ENCODE measurements at places on chromosomes 13 and 19.
A peak's percentile ranks its signal among the peaks of the same experiment; 100 is the strongest.

GRCh38 chr13:67123165-67123564 is 107.0 kb downstream of the PCDH9 start:
- no peak for DNase-seq

- no peak for DNase-seq
These were observed 515.8 kb downstream of the KLF12 start for GRCh38 chr13:73618275-73618865.

DNA sequence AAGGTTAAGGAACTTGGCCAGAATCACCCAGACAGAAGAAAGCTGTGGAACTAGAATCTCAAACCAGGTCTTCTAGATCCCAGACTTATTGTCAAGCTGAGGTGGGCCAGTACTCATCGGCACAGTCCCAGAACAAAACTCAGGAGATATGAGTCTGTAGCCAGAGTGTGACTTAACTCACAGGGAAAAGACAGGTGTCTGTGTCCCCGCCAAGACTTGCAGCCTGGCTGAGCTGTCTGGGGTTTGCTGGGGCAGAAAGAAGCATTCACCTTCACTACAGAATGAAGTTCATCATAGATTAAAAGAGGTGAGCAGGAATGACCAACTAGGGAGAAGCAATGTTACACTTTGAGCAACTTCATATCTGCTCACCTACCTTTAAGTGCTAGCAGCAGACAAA is 257.2 kb downstream of the FOXO1 start:
- no peak for DNase-seq

DNA sequence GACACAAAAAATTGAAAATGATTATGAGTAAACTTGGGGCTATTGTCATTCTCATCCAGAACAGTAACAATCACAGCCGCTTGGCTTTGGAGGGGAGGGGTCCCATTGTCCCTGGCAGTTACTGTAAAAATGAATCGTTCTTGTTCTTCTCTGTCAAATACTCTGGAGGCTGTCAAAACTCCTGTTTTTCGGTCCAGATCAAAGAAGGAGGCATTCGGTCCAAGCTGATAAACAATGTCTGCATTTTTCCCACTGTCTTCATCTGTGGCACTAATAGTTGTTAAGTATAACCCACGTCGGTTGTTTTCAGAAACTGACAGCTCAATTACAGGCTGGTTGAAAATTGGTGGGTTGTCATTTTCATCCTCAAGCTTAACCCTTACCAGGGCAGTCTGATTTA is 3.4 kb downstream of the PCDH9 start:
- DNase-seq: no peak

DNA sequence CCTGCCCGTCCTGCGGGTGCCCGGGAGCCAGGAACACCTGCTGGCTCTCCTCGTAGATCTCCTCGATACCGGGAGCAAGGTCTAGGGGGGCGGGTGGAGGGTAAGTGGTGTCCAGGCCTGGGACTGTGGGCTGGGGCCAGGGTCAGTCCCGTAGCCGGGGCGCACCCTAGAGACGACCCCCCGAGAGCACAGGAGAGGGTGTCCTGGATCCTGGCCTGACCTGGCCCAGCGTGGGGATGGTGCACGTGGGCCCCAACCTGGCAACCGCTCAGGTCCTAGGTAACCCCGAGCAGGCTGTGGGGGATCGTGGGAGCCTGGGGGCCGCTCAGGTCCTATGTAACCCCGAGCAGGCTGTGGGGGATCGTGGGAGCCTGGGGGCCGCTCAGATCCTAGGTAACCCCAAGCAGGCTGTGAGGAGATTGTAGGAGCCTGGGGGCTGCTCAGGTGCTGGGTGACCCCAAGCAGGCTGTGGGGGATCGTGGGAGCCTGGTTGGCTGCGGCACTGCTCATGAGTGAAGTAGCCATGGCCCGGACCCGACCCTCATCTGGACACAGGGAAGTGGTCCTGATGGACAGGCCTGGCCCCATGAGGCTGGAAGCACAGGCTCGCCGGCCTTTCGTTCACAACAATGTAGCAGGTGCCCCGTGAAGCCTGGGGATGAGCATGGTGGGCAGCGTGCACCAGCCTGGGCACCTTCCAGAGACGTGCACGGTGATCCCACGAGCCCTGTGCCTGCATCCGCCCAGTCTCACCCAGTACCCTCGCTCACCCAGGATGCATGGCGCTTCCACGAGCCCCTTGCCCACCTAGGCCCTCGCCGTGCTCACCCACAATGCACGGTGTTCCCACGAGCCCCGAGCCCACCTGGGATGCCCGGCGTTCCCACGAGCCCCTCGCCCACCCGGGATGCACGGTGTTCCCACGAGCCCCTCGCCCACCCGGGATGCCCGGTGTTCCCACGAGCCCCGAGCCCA is 6.2 kb downstream of the GPX4 start:
- no peak for DNase-seq

DNA sequence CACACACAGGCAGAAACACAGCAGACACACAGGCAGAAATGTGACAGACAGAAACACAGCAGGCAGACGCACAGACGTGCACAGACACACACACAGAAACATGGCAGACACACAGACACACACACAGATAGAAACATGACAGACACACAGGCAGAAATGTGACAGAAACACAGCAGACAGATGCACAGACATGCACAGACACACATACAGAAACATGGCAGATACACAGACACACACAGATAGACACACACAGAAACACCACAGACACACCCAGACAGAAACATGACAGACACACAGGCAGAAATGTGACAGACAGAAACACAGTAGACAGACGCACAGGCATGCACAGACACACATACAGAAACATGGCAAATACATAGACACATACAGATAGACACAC is 1.3 kb downstream of the TBXA2R start:
- no peak for DNase-seq

DNA sequence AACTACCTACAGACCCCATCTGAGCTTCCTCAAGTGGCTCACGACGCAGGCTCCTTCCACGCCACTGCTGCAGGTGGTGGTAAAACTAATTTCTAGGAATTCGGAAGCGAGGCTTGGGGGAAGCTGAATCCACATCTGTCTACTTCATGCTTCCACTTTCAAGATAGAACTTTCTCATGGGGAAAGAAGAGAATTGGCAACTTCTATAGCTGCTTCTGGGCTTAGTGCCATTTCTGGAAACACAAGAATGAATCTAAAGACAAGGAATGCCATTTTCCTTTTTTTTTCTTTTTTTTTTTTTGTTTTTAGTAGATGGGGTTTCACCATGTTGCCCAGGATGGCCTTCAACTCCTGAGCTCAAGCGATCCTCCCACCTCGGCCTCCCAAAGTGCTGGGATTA is 2.8 kb upstream of the NLRP12 start:
- no peak for DNase-seq

- DNase-seq: no peak
These were observed 6.9 kb upstream of the CEACAM5 start for GRCh38 chr19:41701401-41702075.

- no peak for DNase-seq
These were observed 279.7 kb downstream of the FGF14 start for GRCh38 chr13:102122147-102122546.

DNA sequence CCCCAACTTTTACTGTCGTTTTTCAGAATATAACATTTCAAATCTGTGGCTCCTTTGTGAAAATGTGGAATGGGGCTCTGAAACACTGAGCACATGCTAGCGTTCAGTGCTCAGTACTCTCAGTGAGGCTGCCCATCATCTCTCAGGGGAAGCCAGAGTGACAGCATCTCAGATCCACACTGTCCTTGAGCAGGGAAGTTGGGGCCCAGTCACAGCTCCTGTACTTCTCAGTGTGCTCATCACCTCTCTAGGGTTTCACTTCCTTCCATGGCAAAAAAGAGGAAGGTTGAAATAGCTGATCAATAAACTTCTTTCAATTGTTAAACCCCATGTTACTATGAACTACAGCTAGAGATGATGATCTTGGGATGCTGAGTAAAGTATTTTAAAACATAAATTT is 565.9 kb upstream of the SPRY2 start:
- no peak for DNase-seq

DNA sequence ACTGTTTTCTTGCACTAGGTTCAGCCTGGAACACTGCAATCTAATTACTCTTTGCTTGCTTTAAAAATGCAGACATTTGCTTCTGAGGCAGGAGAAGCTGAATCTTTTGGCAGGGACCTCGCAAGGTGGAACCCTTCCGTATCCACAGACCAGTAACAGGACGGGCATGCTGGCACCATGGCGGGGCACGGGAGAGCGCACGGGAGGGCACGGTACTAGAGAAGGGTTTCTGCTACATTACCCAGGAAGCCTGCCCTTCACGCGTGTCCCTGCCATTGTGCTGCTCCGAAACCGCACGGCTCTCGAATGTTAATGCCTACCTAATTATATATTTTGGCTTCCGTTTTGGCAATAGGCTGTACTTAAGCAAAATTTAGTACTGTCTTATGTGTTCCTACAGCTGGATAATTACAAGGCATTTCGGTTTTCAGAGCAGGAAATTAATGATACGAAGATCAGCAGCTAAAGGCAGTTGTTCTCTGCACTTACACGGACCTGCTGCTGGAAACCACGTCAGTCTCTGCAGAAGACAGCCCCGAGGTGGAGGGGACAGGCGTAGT is 430.4 kb downstream of the IRS2 start:
- DNase-seq: no peak

GRCh38 chr13:38908574-38908973 is 82.1 kb downstream of the STOML3 start:
- no peak for DNase-seq

DNA sequence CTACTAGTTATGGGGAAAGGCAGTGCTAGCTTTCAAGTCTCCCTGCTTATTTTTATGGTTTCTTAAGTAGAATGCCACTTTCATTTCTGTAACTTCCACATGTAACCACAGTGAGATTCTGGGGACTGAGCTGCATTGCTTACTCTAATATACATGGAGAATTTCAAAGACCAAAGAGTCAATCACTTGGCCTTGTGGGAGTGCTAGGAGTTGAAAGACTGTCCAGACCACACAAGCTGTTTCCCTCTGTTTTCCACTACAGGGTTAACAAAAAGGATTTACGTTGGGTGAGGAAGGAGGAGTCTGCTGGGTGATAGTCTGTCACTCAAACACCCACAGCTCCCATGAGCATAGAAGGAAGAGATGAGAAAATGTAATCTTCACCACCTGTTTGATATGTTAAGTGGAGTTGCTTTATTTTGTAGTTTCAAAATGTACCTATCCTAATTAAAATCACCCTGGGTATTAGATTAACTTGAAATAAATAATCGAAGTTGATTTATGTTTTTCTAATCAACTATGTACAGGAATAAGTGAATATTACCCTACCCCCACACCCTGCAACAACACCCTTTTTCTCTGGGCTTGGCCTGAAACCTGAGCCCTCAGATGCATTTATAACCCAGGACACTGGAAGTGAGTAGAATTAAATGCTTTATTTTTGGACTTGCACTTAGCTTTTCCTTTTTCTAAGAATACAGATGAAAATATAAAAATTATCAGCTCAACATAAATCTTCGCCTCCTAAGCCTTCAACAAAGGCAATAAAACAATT is 225.8 kb upstream of the SLC10A2 start:
- no peak for DNase-seq

DNA sequence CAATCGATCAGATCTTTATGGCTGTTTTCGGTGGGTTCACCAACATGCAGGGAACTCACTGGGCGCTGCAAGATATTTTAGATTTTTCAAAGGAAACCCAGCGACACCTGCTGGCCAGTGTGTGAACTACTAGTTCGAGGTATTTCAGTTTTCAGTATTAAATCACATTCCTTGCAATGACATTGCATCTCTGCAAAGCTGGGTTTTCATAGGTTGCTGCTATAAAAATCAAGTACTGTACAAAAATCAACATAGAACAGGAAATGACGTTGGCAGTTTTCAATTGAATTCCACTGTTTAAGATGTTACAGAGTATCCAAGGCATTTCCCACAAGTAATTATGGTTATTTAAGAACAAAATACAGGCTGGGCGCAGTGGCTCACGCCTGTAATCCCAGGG is 17.6 kb downstream of the LIG1 start:
- peak; percentile 19 for DNase-seq

GRCh38 chr13:99796175-99796819 is 175.3 kb downstream of the ZIC5 start:
- DNase-seq: no peak

DNA sequence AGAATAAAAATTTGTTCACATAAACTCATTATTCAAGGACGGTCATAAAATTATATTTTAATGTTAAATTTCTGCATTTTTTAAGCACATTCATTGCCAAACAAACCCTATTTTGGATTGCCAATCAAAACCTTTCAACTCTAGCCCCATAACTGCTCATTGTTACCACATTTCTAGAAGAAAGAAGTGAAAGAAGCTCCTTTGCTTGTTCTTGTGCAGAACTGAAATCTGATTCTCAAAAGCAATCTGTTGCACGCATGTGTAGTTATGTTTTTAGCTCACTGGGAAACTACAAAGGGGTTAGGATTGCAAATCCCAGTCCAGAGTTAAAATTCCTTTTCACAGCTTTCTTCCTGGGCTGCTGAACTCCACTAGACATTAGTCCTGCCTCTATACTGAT is 109.5 kb upstream of the MIR17HG start:
- DNase-seq: no peak

GRCh38 chr13:39875111-39875987 is 219.9 kb downstream of the COG6 start:
- no peak for DNase-seq

GRCh38 chr19:17951157-17951989 is 15.5 kb upstream of the KCNN1 start:
- DNase-seq: no peak

DNA sequence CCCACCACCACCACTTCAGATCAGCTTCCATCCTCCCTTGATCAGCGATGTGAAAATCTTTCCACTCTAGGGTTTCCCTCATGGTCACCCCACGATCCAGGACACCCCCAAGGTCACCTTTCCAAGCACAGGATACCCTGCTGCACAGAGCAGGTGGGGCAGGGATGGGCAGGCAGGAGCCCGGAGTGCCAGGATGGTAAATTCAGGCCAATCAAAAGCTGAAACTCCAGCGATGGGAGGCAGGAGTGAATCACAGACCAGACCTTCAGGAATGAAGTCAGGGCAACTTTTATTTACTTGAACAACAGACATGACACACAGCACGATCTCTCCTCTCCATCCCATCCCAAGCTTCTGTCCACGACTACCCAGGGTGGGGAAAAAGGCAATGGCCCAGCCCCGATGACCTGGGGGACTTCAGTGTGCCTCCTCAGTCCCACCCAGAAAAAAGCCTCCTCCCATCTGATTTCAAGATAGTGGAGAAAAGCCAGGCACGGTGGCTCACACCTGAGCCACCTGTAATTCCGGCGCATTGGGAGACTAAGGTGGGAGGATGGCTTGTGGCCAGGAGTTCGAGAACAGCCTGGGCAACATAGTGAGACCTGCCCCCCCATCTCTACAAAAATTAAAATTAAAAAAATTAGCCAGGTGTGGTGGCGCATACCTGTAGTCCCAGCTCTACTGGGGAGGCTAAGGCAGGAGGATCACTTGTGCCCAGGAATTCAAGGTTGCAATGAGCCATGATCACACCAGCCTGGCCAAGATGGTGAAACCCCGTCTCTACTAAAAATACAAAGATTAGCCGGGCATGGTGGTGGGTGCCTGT is 39.2 kb downstream of the ZSWIM4 start:
- DNase-seq: no peak

GRCh38 chr19:55642153-55643002 is 1.1 kb upstream of the ZNF581 start:
- DNase-seq: no peak
